ENCODE measurements at places on chromosomes 3 and 15.

DNA sequence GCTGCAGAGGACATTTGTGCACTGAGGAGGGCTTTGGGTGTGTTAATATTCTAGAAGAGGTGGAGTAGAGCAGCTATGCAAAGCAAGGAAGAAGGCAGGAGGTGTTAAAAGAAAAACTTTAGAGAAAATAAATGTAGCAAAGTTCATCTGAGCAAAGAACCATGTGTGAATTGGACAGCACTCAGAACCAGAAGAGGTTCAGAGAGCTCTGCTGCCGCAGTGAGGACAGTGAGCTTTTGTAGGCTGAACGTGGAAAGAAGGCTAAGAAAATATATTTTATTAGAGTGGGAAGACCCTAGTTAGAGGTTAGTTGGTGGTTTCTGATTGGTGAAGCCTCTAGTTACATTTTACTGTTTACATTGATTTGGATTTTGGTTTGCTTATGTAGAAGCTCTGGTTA lies 50.7 kb downstream of the ST6GAL1 start:
- DNase-seq, result no peak

GRCh38 chr3:59885101-59885500 lies 835.3 kb upstream of the CFAP20DC start:
- no peak for DNase-seq

GRCh38 chr15:33101036-33101435 lies 93.5 kb downstream of the FMN1 start:
- DNase-seq, result no peak

- DNase-seq, result peak; percentile 86
Observed at GRCh38 chr3:159824333-159824732, 164.3 kb upstream of the IL12A start.
